ENCODE measurements at places on chromosomes 6 and 20. TPM values are rescaled to one million over a fixed set of nuclear protein-coding genes. Genes with fewer than 3 reads are reported as not detected.
A peak's percentile ranks its signal among the peaks of the same experiment; 100 is the strongest.

NKAIN2 gene
- not detected for total RNA-seq

GRCh38 chr6:41602864-41603608, 35.2 kb upstream of the MDFI start:
- peak; percentile 85 for DNase-seq

SLC17A2 gene
- total RNA-seq, result not detected

DNA sequence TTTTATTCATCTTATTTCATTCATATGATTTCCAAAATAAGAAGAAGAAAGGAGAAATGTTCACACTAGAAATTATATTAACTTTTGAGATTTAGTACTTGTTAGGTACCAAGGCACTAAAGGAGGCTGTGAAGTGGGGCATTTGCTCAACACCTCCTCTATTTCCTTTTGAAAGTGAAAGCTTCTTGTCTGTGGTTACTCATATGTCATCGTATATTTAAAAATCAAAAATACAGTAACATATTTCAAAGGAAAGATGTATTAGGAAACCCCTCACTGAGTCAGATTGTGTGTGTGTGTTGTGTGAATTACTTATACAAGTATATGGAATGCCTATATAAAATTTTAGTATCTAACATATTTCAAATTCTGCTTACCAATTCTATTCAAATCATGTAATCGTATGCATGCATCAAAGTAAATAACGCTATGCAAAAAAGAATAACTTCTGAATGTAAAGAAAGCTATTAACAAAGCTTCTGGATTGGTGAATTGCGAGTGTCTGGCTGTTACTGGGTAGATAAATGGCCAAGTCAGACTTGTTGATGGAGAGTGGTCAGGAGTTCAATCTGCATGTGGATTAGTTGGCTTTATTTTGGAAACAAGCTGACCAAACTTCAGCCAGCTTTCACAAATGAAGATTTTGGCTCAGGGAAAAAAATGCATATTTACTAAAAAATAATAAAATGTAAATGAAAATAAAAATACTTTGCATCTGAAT, 70.9 kb downstream of the PACRG start:
- DNase-seq, result no peak

C6orf163 gene
- 11.8 TPM for total RNA-seq

GRCh38 chr20:51936377-51936776, 134.1 kb upstream of the SALL4 start:
- DNase-seq, result no peak

NRSN1 gene
- total RNA-seq, result not detected

DNA sequence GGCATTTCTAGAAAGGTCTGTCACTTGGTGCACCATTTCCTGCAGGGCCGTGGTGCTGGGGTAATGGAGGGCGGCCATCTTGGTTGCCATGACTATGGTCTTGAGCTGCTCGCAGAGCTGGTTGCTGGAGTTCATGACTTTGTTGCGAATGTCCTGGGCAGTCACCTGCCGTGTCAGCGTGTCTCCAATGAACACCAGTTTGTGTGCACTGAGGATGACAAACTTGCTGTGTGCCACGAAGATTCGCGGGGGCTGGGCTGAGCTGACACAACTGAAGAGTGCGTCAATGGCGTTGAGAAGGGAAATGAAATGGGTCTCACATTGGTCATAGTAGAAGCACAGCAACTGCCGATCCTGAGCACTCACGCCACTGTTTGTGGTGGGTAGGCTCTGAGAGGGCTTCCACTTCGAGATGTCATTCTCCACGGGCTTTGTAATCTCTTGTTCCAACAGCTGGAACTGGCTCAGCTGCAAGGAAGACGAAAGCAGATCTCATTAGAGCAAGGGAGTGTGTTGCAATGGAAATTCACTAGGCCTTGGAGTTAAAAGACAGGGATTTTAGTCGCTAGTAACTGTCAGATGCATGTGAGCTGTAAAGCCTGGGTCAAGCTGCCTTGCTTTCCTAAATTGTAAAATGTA, 47.1 kb downstream of the NEDD9 start:
- no peak for DNase-seq

- peak; percentile 74 for DNase-seq
Measured at GRCh38 chr6:33426590-33427511, 7.0 kb downstream of the SYNGAP1 start.

GRCh38 chr6:146026873-146027272, 2.0 kb upstream of the GRM1 start:
- DNase-seq, result no peak

- DNase-seq, result no peak
Measured at GRCh38 chr6:150535151-150535804, 64.4 kb upstream of the PLEKHG1 start.

BPIFB2 gene
- not detected for total RNA-seq

CLDN20 gene
- total RNA-seq, result not detected

- no peak for DNase-seq
Measured at GRCh38 chr6:132733283-132733682, 19.4 kb upstream of the VNN1 start.

- no peak for DNase-seq
Measured at GRCh38 chr6:2859185-2859700, 17.6 kb upstream of the SERPINB1 start.

GRCh38 chr20:63333241-63333836, 27.8 kb downstream of the CHRNA4 start:
- no peak for DNase-seq

DNA sequence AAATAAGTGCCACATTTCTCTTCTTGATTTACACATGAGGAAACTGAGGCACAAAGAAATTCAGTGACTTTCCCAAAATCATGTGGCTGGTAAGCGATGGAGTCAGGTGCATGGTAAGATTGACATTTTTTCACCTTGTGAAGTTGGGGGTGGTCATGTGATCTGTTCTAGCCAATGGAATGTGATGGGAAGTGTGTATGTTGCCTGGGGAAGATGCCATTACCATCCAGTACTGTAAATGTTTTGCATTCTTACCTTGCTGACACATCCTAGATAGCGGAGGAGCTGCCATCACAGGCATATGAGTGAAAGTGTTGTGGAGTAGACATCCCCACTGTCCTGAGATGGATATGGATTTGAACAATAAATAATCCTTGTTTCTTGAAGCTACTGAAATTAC, 499.6 kb upstream of the SULF2 start:
- no peak for DNase-seq

C20orf144 gene
- 0.27 TPM for total RNA-seq

FRMD1 gene
- total RNA-seq, result not detected

- no peak for DNase-seq
Measured at GRCh38 chr6:108768792-108769524, 79.3 kb upstream of the ARMC2 start.

DNA sequence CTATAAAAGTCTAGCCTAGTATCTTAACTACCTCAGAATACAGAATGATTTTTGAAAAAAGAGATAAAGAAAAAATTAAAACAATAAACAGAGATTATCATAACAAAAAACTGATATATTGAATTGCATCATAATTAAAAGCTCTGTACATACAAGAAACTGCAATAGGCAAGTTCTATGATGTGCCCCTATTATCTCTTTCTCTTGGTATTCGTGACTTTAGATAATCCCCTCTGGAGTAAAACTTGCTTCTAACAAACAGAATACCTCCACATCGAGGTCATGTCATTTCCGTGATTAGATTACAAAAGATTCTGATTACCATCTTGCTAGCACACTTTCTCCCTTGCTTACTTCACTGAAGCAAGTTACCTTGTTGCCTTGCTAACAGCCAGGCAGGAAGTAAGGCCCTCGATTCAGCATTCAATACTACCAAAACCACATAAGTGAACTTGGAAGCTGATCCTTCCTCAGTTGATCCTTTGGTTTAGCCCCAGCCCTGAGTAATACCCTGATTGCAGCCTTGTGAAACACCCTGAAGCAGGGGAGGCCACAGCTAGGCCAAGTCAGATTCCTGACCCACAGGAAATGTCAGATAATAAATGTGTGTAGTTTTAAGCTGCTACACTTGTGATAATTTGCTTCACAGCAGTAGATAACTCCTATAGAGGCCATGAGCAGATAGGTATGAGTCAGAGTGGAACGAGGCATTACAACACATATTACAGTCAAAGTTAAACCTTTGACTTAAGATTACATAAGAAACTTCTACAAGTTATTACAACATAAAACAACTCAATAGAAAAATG, 53.7 kb upstream of the TMX4 start:
- no peak for DNase-seq

LAMA2 gene
- total RNA-seq, result not detected

DNA sequence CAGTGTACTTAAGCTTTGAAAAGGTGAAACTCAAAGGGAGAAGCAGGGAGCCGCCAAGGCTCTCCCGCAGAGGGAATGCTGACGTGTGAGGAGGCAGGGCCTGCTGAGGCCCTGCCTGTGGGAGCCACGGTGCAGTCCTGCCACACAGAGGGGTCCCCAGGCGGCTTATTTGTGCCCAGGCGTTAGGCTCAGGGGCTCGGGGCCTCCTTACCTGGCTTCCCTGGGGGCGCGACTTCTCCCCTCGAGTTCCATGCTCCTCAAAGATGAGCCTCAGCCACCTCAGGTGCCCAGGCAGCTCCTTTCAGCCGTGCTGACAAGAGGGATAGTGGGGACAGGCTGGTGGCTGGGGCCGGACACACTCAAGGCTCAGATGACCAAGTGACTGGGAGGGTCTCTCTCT, 2.2 kb upstream of the KIF25 start:
- no peak for DNase-seq

DNA sequence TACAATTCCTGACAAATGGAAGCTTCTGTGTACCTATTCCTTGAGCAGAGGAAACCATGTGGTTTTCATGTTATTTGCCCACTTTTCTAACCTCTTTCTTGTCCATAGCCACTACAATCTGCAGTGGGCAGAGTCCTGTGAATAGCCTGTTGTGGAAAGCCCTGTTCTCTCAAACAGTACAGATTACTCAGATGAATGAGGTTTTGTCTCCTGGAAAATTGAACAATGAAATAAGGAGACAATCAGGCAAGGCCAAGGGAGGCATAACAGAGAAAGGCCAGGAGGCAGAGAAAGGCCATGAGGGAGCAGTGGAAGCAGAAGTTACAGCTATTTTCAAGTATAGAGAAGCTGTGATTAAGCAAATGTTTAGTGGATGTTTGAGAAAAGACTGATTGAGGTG, 189.3 kb downstream of the GRIK2 start:
- no peak for DNase-seq

Measured in B cell (primary cell).